ENCODE measurements at places on chromosomes 12 and 14.

DNA sequence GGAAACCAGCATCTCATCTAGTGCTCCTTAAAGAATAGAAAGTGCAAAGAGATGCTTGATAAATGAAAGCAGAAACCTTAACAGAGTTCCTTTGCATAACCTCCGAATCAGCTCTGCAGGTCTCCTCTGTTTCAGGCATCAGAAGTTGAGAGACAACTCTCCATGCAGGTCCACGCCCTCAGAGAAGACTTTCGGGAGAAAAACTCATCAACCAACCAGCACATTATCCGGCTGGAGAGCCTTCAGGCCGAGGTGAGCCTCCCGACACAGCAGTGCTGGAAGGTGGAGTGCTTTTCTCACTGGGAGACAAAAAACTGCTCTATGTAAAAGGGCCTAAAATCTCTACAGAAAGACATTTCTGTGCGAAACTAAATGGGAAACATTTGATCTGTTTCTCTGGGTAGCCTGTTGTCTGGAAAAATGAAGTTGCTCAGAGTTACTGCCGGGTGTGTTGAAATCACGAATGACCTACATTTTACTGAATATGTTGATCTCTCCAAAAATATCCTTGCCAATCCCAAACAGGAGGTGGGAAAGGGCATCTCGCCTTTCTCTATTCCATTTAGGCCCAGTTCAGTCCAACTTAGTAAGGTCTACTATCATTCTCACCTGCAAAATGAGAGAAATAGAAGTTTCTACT, 54.9 kb downstream of the RAB35 start:
- DNase-seq = no peak

DNA sequence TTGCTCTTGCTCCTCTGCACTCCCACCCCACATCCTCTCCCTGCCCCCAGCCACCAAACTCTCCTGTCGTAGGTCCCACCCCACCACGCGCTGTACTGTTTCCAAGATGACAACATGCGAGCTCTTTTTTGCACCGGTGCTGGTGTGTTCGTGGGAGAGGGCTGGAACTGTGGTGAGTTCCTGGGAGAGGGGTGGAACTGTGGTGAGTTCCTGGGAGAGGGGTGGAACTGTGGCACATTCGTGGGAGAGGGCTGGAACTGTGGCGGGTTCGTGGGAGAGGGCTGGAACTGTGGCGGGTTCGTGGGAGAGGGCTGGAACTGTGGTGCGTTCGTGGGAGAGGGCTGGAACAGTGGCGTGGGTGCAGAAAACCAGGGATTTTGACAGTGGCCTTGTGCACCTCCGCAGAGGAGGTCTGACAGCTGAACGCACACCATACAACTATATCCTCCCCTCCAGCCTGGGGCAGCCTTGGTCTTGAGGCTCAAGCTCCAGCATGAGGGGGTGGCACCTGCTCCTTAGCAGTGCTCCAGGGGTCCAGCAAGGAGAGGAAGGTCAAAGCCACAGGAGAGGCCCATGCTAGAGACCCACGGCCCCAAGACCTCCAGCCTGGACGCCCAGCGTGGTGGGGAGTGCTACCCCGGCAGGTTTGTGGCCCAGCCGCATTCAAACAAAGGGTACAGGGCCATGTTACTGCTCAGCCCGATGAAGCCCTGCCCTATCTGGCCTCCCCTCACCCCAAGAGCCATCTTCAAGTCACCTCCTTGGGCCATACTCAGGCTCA, 50.1 kb downstream of the ACTN1 start:
- no peak for DNase-seq

DNA sequence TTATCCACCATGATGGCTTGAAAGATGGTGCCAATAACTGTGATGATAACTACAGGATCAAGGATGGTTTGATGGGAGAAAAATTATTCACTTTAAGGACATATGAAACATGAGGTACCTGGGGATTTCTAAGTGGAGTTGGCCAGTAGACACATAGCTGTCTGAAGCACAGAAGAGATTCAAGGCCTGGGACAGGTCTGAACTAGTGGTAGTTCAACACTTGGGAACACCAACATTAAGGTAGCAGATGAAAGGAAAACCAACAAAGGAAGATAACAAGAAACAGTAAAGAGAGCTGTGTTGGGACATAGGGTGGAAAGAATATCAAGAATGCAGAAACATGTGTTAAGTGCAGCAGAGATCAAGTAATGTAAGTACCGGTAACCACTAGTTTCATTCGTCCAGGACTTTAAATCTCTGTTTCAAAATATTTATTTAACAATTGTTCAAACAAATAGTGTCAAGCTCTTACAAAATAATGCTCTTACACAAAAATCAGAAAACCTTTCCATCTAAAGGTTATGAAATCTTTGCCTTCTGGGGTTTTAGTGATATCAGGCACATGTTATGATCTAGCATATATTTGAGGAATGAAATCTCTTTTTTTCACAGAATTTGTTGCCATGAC, 104.7 kb downstream of the ST8SIA1 start:
- no peak for DNase-seq

- no peak for DNase-seq
Observed at GRCh38 chr12:96249196-96250118, 55.3 kb downstream of the ELK3 start.

DNA sequence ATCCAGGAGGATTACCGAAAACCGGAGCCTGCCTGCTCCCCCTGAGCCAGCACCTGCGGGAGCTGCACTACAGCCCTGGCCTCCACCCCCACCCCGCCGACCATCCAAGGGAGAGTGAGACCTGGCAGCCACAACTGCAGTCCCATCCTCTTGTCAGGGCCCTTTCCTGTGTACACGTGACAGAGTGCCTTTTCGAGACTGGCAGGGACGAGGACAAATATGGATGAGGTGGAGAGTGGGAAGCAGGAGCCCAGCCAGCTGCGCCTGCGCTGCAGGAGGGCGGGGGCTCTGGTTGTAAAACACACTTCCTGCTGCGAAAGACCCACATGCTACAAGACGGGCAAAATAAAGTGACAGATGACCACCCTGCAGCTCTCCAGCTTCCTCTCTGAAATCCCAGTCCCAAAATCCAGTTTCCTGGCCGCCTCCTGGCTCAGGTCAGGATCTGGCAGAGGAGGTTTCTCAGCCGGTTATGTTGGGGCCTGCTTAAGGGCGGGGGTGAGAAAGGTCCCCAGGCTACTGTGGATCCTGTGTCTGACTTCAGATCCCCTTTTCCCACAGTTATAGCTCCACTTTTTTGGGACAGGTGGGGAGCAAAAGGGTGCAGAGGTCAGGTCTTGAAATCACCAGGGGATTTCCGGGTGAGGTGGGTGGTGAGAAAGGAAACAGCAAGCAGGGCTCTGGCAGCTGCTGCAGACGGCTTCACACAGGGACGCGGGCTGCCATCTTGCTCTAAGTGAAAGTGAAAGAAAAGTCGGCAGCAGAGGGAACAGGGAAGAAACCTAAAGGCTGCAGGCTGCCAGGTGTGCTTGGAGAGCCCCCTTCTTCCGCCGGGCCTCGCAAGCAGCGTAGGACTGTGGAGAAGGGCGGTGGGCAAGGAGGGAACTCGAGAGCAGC, at the start of gene TAPBPL:
TAPBPL (plus strand) TSS at position 695 of the 897 bp plus-strand sequence. CDS start 207 bp downstream, outside the sequence.
- peak; percentile 99 for DNase-seq
